Temporal lobe (tissue), 4 donors: ENCODE measurements at places on chromosomes 5 and 9. TPM values are rescaled to one million over a fixed set of nuclear protein-coding genes. Genes with fewer than 3 reads are reported as not detected.

The SPINK7 gene
- not detected for total RNA-seq

The CDK9 gene
- total RNA-seq = 40.1 TPM

The PCDHGA5 gene
- 11.3 TPM for total RNA-seq

The MAN1B1 gene
- 37.6 TPM for total RNA-seq

The FRMPD1 gene
- total RNA-seq = 0.49 TPM

The BARHL1 gene
- total RNA-seq = not detected

The PLAC8L1 gene
- total RNA-seq = 0.25 TPM

The C9orf153 gene
- 0.25 TPM for total RNA-seq

The LRRTM2 gene
- 118 TPM for total RNA-seq
